ENCODE measurements at places on chromosomes 4 and X.

GRCh38 chrX:102950908-102951866, 14.1 kb downstream of the RAB40AL start:
- DNase-seq, result no peak

DNA sequence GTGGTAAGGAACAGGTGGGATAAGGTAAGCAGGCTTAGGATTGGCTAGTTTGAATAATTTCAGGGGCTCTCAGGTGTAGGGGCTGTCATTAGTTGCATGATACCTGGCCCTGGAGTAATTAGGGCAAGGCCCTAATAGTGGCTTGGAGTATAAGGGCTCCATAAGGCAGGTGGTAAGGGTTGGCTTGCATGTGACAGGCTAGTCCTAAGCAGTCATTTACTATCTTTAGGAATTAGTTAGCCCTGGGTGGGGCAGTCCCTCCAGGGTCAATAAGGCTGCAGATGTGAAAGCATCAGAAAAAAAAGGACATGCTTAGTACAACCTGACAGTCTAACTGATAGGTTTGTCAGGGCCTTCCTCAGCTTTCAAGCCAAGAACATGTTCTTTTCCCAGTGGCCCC, 7.8 kb upstream of the TMPRSS11D start:
- DNase-seq, result no peak

GRCh38 chrX:13252726-13253125, 67.1 kb downstream of the ATXN3L start:
- DNase-seq, result no peak

DNA sequence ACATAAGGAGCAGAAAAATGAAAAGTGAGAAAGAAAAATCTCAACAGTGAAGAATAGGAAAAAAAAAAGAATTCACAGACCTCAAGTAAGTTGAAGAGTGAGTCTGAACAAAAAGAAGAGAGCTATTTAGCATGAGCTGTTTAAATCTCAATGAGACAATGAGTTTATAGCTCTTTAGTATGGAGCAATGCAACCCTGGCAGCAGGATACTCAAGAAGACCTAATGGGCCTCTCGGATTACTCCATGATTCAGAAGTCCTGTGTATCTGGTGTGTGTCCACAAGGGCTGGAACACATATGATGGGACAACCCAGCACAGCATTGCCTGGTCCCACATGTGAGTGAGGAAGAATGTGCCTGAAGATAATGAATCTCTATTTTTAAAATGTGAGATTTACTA, 563.1 kb upstream of the INTU start:
- no peak for DNase-seq

- DNase-seq, result no peak
Measured at GRCh38 chr4:7171191-7171900, 21.0 kb upstream of the SORCS2 start.

GRCh38 chr4:158053086-158053485, 119.7 kb downstream of the GASK1B start:
- DNase-seq, result no peak

DNA sequence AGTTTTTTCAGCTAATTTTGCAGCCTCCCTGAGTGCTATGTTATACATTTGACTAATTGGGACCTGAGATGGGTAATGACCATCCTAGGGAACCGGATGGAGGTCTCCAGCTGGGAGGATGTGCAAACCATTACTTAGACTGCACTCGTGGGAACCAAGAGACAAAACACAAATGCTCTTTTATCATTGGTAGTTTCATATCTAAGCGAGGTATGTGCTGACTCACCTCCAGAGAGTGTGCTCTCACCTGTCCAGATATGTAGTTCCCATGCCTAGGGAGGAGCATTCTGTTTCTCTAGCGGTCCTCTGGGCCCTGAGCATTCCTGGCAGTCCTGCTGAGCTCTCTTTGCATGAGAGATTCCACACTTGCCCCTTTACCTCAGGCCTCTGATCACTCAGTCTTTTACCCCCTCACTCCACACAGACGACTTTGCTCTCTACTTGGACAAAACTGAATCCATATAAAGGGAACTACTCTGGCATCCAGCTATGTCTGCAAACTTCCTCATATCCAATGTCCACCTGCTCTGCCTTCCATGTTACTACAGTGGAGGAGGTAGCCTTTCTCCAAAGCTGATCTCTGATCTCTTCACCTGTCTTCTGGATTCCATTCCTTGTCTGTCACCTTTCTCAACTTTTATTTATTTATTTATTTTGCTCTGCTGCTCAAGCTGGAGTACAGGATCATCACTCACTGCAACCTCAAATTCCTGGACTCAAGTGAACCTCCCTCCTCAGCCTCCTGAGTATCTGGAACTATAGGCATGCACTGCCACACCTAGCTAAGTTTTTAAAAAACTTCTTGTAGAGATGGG, 88.4 kb downstream of the LRP2BP start:
- DNase-seq, result no peak
